Right hindlimb (tissue), 1 donor: ENCODE measurements at places on chromosomes 4 and X.

DNA sequence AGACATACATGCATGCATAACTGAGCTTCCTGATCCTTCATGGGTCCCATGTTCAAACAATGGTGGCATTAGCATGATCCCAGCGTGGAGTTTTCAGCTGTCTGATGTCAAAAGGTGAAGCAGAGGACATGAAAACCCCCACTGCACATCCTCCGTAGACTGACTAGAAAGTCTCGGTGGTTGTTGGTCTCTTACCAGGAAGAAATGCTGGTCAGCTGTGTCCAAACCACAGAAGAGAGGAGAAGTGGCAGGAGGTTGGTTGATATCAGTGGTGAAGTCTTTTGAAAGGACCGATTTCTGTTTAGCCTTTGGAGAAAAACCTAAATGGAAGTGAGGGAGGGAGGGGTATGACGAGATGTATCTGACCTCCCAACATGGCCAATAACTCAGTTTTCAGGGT, 201.9 kb downstream of the SPATA18 start:
- DNase-seq, result no peak

DNA sequence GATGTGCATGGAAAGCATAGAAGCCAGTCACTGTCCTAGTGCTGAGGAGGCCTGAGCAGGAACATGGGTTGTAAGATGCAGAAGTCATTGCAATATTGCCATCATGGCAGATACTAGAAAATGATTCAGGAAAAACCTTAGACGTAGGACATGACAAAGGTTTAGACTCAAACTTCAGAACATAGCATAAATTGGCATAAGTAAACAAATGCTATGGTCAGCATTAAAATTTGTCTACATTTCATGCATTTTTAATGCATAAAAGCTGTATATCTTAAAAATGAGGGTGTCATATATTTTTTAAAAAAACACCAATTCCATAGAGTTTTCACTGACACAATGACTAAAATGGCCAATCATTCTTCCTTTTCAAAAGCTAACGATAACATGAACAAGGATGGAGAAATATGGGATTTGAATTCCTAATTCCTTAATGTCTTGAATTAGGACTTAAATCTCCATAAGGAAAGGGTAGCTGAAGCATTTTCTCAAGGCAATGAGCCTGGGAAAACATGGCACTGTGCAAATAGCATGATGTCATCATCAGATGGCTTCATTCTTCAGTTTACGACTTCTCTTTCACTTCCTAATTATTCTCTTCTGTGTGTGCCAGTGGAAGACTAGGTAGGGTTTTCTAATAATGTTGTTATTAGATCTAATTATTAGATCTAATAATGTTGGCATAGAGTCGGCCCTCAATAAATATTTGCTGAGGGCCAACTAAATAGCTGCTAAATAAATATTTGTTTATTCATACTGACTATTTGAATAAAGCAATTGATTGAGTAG, 125.1 kb upstream of the FRG1 start:
- DNase-seq, result no peak

GRCh38 chrX:54843050-54843449, 35.5 kb downstream of the MAGED2 start:
- DNase-seq, result no peak

GRCh38 chrX:113510586-113510985, 670.0 kb upstream of the AMOT start:
- DNase-seq, result no peak
